ENCODE measurements at places on chromosomes 2 and 18. TPM values are rescaled to one million over a fixed set of nuclear protein-coding genes. Genes with fewer than 3 reads are reported as not detected.

DNA sequence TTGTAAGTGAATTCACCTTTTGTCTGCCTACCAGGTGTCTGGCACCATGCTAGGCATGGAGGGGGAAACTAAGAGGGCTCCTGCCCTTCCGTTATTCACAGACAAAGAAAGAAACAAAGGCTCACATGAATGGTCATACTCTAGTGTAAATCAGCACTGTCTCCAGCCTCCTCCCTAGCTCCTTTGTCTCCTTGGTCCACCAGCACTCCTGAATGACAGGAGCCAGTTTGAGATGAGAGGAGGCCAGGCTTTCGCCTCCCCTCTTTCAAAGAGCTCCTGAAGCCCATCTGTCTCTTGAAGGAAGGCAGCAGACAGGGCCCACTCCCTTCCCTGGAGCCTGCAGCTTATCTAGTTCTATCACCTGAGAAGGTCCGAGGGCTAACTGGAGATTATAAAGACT lies 18.7 kb downstream of the SATB2 start:
- no peak for DNase-seq

GRCh38 chr18:52334896-52335295 lies 5.1 kb upstream of the DCC start:
- no peak for DNase-seq

Gene ASB1
- polyA plus RNA-seq: 45.8 TPM

GRCh38 chr2:241445426-241445825 lies 63.0 kb downstream of the STK25 start:
- DNase-seq: no peak

DNA sequence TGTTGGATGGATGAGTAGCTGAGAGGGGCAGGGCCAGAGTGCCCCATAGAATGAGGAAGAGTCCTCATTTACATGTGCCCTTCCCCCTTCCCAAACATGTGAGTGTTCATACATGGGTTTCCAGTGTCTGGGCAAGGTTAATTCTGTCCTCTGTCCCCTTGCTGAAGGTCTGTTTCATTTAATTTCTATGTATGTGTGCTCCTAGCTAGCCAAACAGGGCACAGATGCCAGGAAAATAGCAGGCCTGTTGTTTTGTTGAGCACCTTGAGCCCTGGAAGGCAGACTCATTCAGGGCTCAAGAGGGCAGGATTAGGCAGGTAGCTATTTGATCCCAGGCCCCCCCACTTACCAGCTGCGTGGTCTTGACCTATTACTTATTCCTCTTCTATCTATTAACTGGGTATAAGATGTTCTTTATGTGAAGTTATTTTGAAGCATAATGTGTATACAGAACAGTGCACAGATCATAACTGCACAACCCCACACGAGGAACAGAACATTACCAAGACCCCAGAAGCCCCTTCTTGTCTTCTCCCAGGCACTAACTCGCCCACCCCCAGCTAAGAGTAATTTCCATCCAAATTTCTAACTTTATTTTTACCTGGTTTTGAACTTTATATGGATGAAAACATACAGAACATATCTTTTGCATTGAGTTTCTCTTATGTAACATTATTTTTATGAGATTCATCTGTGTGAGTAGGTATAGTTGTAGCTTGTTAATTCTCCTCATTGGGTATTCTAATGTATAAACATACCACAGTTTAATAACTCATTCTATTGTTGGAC lies 164.3 kb downstream of the RPIA start:
- DNase-seq: no peak

DNA sequence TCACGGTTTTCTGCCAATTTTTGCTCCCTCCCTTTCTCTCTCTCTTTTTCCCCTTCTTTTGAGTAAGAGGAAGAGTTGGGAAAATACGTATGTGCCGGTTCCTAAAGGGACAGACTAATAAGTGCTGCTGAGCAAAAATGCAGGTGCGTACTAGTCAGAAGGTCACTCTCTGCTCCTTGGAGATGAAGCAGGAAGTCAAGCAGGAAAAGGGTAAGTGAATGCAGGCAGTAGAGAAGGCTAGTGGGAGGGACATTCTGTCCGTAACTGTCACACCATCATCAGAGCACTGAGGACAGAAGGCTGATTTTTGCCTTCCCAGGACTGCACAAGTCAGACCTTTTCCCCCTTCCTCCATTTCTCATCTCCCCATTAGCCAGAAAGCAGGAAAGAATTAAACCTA lies 105.7 kb downstream of the CDH2 start:
- no peak for DNase-seq

Gene CGREF1
- polyA plus RNA-seq: 1.0 TPM

DNA sequence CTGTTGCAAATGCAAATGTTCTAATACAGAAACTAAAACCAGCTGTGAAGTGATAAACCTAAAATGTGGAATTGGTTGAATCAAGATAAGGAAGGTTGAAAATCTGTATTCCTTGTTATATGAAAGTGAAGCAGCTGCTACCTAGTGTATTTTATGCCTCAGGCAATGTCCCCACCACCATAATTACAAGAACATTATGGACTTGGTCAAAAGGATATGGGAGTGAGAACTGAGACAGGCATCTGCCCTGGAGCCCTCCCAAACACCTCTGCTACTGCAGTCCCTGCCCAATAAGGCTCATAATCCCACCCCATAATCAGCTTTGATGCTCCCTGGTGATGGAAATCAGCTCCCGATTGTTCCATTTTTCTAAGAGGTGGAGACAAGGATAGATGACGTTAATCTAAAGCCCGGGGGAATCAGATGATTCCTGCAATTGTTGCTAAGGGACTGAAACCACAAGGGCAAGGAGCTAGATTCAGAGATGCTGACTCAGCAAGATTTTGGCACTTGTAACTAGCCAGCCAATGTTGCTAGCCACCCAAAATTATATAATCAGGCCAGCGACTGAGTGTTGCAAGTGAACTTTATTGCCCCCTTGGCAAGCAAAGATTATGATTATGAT lies 69.5 kb downstream of the EVA1A start:
- DNase-seq: no peak

Gene CXCR2
- 0.18 TPM for polyA plus RNA-seq

DNA sequence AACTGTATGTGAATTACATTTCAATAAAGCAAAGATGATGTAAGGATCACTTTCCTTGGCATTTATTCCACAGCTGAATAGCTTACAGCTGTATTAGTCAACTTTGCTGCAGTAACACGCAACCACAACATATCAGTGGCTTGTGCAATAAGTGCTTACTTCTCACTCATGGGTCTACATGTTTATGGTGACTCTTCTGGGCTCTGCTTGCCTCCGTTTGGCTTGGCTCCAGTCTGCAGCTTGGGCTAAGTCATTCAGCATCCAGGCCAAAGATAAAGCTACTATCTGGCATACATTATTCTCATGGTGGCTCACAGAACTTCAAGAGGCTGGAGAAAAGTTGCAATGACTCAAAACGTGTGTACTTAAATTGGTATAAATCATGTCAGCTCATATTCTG lies 355.0 kb downstream of the RNF144A start:
- no peak for DNase-seq

GRCh38 chr2:214995926-214996670 lies 142.3 kb downstream of the ABCA12 start:
- no peak for DNase-seq

DNA sequence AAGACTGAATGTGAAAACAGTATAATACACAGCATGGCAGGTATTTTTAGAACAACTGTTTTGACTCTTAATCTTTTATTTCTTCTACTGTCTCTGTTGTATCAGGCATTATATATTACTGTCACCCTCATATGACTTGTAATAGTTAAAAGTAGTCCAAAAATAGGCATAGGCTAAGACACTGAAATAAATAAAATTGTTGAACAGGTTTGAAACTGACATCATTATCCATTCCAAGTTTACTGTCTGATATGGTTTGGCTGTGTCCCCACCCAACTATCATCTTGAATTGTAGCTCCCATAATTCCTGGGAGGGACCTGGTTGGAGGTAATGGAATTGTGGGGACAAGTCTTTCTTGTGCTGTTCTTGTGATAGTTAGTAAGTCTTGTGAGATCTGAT lies 91.4 kb upstream of the CDH19 start:
- DNase-seq: no peak
